ENCODE measurements at places on chromosomes 3 and 15.

DNA sequence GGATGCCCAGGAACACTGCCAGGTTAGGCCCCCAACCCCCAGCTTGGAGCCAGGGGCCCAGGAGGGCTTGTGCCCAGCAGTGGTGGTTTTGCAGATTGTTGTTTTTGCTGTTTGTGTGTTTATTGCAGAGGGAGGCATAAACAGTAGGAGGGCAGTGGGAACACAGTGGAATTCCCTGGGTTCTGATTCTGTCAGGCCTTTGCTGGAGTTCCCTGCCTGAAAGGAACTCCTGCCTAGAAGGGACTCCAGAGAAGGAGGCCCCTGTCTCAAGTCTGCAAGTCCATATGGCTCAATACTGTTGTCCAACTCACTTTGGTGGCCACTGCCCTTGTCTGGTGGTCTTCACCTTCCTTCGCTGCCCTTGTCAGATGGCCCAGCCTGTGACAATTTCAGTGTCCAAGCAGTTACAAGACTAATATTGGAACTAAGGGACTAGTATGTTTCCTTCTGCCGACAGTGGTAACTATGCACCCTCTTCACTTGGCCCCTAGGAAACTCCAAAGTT is 47.4 kb upstream of the RAB6B start:
- DNase-seq, result no peak

DNA sequence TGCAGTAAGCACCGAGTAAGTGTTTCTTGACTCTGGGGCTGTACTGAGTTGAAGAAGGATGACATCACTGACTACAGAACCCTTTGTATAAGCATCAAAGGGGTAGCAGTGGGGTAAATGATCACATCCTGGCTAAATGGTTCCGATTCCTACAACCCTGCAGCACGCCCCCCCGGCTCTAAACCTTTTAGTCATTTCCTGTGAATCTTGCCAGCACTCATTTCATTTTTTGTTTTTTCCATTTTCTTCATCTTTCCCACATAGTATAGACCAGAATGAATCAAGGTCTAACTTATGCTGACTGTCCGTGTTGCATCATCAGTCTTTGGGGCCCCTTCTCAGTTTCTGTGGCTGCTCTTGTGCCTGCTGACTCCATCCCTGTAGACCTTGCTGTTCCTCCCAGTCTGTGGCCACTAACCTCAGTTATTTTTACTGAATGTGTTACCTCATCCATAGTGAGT is 383.1 kb upstream of the TPRG1 start:
- DNase-seq, result peak; percentile 74

DNA sequence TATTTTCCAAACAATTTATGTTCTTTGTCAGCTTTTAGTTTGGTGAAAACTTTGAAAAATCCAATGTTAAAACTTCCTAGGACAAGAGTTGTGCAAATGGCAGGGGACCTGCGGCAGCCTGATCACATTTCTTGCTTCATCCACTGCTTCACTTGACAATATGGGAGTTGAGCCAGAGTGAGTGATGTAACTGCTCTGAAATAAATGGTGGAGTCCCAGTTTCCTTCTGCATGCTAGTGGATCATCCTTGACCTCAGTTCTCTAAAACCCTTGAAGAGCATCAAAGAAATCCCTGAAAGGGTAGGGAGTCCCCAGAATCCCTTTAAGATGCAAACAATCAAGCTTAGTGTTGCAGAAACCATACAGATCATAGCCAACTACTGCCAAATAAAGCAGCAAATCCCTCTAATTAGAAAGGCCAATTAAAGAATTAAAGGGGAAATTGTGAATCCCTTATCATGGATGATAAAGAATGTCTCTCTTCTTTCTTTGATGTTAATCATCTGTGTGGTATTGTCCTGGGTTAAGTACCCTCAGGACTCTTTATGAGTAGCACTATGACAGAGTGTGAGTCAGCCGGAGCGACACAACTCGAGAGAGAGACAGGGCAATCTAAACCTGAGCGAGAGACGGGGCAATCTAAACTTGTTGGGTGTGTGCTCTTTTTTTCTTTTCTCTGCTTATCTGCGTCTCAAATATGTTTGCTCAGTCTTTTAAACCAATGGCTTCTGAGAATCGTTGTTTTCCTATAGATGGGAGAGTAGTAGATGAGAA is 41.8 kb upstream of the GAP43 start:
- no peak for DNase-seq

DNA sequence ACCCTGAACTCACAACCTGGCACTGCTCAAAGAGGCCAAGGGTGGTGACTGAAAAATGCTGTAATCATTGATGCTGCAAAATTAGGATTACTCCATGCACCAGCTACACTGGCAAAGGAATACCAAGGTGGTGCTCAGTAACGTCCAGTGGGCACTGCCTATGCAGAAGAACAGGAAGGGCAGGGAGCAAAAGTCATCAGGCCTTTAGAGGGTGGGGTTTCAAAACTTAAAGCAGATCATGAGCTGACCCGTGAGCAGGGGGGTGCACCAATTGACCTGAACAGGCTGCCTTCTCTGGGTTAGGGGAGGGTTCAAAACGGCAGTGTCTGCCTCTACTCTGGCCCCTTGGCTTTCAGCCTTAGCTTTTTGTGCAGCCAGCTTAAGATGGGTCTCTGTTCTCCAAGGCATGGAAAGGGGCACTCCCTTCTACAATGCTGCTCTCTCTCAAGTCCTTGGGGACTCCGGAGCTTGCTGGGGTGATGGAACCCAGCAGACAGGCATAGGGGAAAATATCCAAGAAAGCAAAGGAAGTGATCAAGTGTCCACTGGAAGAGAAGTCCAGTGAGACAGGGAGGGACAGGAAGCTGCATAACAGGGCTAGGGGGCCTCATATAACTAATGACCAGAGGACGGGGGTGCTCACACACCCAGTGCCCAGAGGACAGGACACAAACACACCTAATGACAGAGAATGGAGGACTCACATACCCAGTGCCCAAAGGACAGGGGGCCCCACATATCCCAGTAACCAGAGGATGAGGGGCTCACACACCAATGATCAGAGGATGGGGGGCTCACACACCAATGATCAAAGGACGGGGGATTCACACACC is 11.4 kb downstream of the RAB6B start:
- no peak for DNase-seq

GRCh38 chr3:25817107-25817506 is 27.2 kb downstream of the OXSM start:
- DNase-seq, result no peak

DNA sequence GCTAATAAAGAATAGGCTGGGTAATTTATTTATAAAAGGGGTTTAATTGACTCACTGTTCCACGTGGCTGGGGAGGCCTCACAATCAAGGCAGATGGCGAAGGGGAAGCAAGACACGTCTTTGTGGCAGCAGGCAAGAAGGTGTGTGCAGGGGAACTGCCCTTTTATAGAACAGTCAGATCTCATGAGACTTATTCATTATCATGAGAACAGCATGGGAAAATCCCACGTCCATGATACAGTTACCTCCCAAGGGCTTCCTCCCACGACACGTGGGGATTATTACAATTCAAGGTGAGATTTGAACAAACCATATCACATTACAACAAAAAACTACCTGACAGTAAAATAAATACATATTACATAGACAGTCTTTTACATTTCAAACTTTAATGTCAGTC is 414.9 kb downstream of the NAALADL2 start:
- DNase-seq, result no peak

DNA sequence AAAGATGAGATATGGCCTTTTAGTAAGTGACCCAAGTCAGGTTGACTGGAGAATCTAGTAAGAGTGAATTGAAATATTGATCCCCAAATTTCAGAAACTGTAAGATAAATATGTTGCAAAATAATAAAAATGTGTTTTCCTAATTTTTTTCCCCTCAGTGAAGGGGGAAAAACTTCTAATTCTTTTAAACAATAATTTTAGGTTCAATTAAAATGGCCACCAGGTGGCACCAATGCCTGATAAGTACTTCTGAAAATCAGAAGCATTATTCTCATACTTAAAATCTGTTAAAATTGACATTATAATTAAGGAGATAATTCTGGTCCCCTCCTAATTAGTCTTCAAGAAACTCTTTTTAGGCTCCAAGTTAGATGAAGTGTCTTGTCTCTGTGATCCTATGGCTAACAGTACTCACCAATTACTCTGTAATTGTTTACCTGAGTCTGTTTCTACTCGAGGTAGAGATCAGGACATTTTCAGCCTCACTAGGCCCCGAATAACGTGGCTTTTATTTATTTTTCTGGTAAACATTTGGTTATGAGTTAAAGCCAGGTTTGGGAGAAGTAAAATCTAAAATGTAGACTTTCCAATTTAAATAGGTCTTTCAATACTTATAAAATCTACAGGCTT is 52.6 kb downstream of the NMD3 start:
- DNase-seq, result no peak

GRCh38 chr3:38454178-38454883 is 641 bp downstream of the ACVR2B start:
- DNase-seq, result peak; percentile 35

DNA sequence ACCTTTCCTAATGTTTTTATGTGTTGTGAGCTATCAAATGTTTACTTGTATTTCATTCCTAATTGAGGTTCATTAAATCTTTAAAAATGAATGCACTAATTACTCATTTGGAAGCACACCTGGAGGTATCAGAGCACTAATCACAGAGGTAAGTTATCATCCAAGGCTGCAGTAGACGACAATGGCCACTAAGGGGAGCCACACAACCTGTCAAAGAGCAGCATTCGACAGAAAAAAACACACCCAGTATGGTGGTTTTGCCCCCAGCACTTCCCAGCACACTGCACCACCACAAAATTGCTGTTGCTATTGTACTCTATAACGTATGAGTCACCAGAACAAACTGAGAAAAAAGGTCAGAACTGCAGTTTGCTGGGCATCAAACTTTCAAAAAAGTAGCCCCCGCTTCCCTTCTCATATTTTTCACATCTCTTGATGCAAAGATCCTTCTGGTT is 205.9 kb upstream of the IGF1R start:
- peak; percentile 88 for DNase-seq

GRCh38 chr3:157477441-157477840 is 25.8 kb downstream of the VEPH1 start:
- no peak for DNase-seq

GRCh38 chr3:12643010-12643380 is 20.9 kb downstream of the RAF1 start:
- no peak for DNase-seq

- no peak for DNase-seq
Measured at GRCh38 chr3:44175070-44175469, 66.6 kb upstream of the TOPAZ1 start.

DNA sequence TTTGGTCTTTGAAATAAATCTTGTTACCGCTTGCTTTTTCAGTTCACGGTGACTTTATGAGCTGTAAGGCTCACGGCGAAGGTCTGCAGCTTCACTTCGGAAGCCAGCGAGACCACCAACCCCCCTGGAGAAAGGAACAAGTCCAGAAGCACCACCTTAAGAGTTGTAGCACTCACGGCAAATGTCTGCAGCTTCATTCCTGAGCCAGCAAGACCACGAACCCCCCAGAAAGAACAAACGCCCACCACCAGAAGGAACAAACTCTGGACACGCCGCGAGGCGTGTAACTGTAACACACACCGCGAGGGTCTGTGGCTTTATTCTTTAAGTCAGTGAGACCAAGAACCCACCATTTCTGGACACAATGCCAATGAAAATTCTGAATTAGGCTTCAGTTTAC is 28.8 kb downstream of the GOLGA6A start:
- no peak for DNase-seq

DNA sequence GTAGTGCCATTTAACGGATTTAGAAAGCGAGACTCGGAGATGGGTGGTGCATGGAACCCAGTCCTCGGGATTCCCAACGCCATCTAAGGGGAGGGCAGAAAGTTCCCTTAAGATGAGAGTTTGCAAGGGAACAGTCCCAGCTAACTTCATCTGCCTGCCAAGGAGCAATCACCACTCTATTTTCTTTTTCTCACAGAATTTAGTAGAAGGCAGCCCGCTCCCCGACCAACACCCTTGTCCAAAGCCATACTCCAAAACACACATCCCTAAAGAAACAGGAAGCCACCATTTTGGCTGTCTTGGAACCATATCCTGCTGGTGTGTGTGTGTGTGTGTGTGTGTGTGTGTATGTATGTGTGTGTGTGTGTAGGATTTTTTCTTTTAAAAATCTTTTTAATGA is 7.1 kb upstream of the FGD5 start:
- DNase-seq, result no peak

- no peak for DNase-seq
Measured at GRCh38 chr3:28940994-28941393, 339.9 kb upstream of the RBMS3 start.

DNA sequence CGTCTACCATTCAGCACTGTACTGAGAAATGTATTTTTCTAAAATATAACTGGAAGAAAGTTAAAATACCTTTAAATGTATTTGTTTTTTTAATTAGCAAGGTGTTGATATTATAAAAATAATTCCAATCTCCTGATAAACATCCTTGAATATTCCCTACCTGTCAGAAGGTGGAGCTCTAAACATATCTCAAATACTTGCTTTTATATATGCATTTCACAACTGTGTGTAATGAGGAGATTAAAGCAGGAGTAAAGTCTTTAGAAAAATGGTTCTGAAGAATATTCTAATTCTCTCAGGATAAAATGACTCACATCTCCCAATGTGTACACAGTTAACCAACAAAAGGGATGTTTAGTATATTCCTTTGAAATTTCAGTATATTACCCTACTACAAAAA is 422.7 kb downstream of the PLCL2 start:
- no peak for DNase-seq

All from AG08395 (cell line).